ENCODE measurements at places on chromosomes 16 and 17.

GRCh38 chr17:1709403-1709951, 700 bp downstream of the TLCD2 start:
- no peak for DNase-seq

GRCh38 chr17:11638700-11639265, 40.5 kb downstream of the DNAH9 start:
- DNase-seq: no peak

DNA sequence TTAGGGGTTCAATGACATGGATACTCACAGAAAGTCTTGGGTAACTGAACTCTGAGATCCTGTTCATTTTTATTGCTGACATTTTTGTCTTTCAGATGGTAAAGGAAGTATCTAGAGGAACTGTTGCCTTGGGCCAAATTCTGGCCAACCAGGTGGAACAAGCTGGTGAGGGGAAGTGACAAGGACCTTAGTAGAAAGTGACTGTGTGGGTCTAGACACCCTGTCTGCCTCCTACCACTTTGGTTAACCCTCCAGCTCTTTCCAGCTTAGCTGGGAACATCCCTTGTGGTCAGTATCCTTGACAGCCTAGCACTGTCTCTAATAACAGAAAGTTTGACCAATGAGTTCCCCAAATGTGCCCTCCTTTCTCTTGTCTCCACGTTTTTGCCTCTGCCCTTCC, 28.8 kb upstream of the PRKCB start:
- no peak for DNase-seq

DNA sequence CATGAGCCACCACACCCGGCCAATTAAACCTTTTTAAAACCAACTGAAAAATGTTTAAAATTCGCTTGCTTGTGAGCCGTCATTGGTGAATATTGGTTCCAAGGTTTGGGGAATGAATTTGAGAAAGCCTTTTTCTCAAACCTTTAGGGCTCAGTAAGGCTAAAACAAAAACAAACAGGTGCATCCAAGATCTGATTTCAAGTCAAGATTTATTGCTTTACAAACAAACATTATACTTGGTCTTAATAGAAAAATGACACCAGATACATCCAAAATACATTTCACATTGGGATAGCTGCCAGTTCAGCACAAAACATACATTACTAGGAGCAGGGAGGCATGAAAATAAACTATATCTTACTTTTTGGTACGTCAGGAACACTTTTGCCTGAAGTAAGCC, 5.4 kb downstream of the C17orf58 start:
- no peak for DNase-seq

GRCh38 chr17:73309727-73310596, 1.8 kb downstream of the CDC42EP4 start:
- no peak for DNase-seq

- no peak for DNase-seq
Measured at GRCh38 chr16:5062790-5063765, 2.7 kb downstream of the C16orf89 start.

DNA sequence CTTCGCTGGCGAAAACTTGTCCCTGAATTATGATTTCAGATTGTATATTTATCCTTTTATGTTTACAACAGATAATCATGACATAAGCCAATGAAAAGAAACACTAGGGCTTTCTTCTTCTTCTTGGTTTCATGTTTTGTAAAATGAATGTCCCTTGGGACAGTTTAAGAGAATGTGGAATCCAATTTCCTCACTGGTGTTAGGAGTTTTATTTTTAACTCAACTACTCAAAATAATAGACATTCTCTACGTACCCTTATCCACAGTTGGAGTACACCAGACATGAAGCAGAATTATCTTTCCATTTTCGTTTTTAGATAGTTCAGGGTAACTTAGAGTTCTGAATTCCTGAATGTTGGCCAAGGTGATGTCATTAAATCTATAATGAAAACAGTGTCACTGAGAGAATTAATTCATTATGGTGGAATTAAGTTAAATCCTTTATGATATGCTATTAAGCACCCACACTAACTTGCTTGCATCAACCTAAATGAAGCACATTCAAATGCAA, 43.4 kb downstream of the IRX6 start:
- DNase-seq: no peak

GRCh38 chr16:28984619-28985135, at the start of gene LAT:
LAT (plus strand) TSS chr16:28985052; CDS start chr16:28985418, 366 bp downstream.
- no peak for DNase-seq

DNA sequence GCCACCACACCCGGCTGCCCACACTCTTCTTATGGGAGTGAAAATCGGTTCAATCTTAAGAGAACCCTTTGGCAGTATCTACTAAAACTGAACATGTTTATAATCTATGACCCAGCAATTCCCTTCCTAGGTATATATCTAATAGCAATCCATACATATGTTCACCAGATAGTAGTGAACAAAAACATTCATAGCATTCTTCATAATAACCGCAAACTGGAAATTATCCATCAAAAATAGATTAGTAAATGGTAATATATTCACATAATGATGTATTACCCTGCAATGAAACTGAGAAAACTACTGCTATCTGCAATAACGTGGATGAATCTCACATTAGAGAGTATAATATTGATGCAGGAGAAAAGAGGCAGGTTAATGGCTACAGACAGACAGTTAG, 23.1 kb downstream of the COPRS start:
- no peak for DNase-seq
